ENCODE measurements at places on chromosomes 3 and 15. TPM values are rescaled to one million over a fixed set of nuclear protein-coding genes. Genes with fewer than 3 reads are reported as not detected.

- DNase-seq, result no peak
- no peaks in the 10 kb centered on the region for H3K4me1 ChIP-seq
- no peak overlapping the region for H3K27ac ChIP-seq
- H3K36me3 ChIP-seq, result no peaks in the 10 kb centered on the region
- no peak overlapping the region for H3K4me3 ChIP-seq
These were observed 251.0 kb downstream of the KCNH8 start for GRCh38 chr3:19399356-19399755.

GRCh38 chr3:15525790-15526189 is 4.3 kb upstream of the COLQ start:
- H3K4me1 ChIP-seq, result peaks cover 29% of the 10 kb centered on the region
- no peak overlapping the region for H3K27ac ChIP-seq
- DNase-seq, result no peak
- H3K36me3 ChIP-seq, result peaks cover 6% of the 10 kb centered on the region

- no peaks in the 10 kb centered on the region for H3K27me3 ChIP-seq
- DNase-seq, result no peak
- H3K4me3 ChIP-seq, result no peak overlapping the region
- H3K27ac ChIP-seq, result no peak overlapping the region
These were observed 14.2 kb upstream of the MB21D2 start for GRCh38 chr3:192931825-192932224.

- H3K36me3 ChIP-seq, result no peaks in the 10 kb centered on the region
- peaks cover 38% of the 10 kb centered on the region for H3K27me3 ChIP-seq
- DNase-seq, result no peak
- no peak overlapping the region for H3K4me3 ChIP-seq
- H3K4me1 ChIP-seq, result no peaks in the 10 kb centered on the region
These were observed 39.6 kb upstream of the FAM98B start for GRCh38 chr15:38414357-38414756.

DNA sequence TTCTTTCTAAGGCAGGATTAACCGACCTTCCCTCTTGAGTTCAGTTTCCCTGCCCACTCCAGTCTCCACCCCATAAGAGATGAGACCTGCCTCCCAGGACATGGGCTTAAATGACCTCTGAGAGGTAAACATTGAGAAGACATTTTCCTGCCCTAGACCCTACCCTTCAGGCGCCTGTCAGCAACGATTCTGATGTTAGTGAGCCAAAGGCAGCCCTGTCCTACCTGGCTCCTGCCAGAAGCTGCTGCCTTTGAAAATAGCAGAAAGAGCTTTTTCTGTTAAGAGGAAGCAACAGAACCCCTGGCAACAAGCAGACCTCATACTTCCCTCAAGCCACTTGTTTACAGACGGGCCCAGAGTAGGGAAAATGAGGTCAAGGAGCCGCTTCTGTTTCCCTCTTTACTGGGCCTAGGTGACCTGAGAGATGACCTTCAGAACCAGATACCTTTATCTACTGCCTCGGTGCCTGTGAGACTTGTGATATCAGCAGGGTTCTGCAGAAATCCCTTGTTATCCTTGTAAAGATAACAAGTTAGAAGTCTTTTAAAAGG is 52.0 kb downstream of the CD200R1L start:
- H3K4me1 ChIP-seq, result peaks cover 17% of the 10 kb centered on the region
- H3K4me3 ChIP-seq, result no peak overlapping the region
- no peak for DNase-seq
- H3K27me3 ChIP-seq, result no peaks in the 10 kb centered on the region
- no peak overlapping the region for H3K27ac ChIP-seq

DNA sequence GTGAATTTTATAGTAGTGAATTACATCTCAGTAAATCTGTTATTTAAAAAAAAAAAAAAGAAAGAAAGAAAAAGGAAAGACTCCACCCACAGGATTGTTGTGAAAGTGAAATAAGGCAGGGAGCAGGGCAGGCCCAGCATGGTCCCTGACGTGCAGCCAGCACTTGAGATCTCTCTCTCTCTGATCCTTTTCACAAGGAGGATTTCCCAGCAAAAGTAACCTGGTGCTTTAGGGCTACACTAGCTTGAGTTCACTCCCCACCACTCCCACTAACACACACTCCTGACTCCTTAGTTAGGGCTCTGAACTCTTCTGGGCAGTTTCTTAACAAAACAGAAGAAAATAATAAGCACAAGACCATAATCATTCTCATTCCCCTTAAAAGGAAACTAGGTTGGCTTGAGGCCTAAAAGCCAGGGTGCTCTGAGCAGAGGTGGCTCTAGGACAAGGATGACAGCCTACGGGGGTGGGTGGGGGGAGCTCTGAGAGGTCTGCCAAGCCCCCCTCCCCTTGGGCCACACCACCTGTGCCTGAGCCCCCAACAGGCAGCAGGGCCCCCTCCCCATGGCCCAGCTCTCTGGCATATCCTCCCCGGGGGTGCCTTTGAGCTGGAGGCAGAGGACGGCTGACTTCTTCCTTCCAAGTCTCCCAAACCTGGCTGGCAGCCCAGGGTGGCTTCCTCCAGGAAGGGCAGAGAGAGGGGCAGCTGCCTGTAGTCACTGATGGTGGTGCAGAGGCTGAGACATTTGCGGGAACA is 856 bp downstream of the TMEM40 start:
- no peak overlapping the region for H3K27ac ChIP-seq
- H3K36me3 ChIP-seq, result no peaks in the 10 kb centered on the region
- DNase-seq, result no peak
- no peak overlapping the region for H3K4me3 ChIP-seq
- peaks cover 7% of the 10 kb centered on the region for H3K4me1 ChIP-seq

DNA sequence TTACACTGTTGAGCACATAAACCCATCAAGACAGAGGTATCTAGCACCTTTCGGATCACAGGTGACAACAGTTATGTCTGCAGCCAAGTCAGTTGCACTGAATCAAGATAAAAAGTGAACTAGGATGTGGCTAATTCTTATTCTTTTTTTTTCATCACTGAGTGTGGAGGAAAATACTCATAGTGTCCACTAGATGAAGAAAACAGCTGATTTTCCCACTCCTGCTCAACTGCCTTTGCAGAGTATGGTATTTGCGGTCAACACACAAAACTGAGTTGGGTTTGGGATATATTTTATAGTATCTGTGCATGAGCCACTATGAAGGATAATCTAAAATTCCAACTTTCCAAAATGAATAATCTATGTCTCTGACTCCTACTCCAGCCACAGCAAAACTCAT is 32.5 kb downstream of the IL17RD start:
- H3K27ac ChIP-seq, result no peak overlapping the region
- peaks cover 6% of the 10 kb centered on the region for H3K4me1 ChIP-seq
- no peak overlapping the region for H3K4me3 ChIP-seq
- DNase-seq, result no peak

The NEK10 gene
- total RNA-seq, result 0.79 TPM

The SENP8 gene
- total RNA-seq, result 1.3 TPM

Measured in activated naive CD8-positive, alpha-beta T cell treated with anti-CD3 and anti-CD28 coated beads, Interleukin-2, amount 10 ng/mL, durations not matched to agents 7 days and 5 days (primary cell).